Stimulated activated naive CD4-positive, alpha-beta T cell (primary cell): ENCODE measurements at places on chromosomes 3 and 15.

GRCh38 chr3:27730774-27731659 lies 8.9 kb upstream of the EOMES start:
- DNase-seq = no peak

- no peak for DNase-seq
These were observed 11.6 kb downstream of the MYL3 start for GRCh38 chr3:46851364-46852333.

DNA sequence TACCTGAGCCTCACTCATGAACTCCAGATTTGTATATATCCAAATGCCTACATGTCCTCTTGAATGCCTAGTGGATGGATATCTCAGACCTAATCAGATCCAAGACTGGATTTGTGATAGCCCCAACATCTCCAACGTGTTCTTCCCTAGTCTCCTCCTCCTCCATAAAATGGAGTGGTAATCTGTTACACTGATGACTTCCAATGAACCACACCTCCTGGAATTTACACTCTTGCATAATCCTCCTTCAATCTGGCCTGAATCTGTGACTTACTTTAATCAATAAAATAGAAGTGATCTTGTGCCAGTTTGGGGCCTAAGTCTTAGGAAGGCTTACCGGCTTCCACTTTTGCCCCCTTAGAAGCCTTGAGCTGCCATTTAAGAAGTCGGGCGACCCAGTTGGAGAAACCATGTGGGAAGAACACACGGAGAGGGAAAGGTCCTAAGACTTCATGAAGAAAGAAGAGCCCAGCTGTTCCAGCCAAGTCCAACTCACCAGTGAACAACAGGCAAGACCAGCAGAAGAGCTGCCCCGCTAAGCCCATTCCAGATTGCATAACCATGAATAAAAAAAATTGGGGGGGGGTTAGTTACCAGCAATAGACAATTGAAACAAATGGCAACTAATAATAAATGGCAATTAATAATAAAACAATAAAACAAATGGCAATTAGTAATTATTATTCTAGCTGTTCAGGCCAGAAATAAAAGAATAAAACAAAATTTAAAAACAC lies 164.3 kb downstream of the STT3B start:
- DNase-seq = no peak

DNA sequence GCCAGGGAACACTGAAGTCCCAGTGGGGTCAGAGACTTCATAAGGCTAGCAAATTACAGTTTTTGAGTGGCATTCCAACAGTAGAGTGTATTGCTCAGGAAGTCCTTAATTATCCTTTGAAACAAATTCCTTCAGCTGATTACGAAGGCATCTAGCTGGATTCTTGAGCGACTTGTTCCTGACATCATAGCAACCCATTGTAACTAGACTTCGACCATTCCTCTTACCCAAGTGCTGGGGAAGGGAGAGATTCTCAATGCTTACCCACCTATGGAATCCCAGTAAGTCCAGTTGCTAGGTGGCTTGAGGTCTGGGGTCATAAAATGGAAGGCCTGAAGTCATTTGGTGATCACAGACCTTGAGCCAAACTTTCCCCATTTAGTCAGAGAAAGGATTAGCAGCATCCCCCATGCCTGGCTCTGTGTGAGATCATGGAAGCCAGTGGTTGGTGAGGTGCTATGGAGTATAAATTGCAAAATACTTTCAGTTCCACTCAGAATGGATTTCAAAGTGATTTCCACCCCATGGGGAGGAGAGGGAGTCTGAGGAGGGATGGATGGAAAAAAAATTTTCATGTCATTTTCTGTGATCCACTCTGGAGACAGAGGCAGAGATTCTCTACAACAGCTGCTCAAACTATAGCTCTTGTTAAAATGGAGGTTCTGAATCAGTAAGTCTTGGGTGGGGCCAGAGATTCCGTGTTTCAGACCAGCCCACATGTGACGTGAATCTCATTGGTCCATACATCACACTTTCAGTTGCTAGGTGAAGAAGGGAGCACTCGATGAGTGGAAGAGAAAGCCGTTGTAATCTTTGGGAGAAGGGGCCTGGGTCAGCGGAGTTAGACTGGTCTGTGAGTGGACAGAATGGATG lies 45.7 kb downstream of the CD86 start:
- DNase-seq = no peak
